CD4-positive, alpha-beta T cell treated with Interferon alpha-2 for 1 hour (primary cell): ENCODE measurements at places on chromosomes 16 and 17.

GRCh38 chr16:85935974-85936760 is 37.2 kb downstream of the IRF8 start:
- DNase-seq = peak; percentile 82

- DNase-seq = no peak
These were observed 14.1 kb downstream of the TMEM238L start for GRCh38 chr17:10789694-10790271.

DNA sequence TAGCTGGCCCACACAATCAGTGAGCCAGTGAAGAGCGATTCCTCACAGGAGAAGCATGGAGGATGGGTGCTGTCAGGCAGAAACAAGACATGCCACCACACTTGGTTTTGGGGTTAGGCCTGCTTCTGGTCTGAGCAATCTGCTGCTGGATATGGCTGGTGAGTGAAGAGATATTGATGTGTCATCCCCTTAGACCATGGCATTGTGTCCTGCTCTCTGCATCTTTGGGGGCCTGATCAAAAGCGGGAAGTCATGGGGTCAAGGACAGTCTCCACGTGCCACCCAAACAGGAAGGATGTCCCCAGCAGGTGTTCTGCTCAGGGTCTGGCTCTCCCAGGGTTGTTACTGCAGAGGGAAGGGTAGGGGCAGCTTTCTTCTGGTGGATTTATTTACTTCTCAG is 140.7 kb downstream of the PRKCB start:
- DNase-seq = no peak

- DNase-seq = no peak
These were observed 86.2 kb downstream of the CRISPLD2 start for GRCh38 chr16:84905965-84906460.

GRCh38 chr17:50686494-50687199 is 21.1 kb downstream of the ANKRD40 start:
- no peak for DNase-seq

DNA sequence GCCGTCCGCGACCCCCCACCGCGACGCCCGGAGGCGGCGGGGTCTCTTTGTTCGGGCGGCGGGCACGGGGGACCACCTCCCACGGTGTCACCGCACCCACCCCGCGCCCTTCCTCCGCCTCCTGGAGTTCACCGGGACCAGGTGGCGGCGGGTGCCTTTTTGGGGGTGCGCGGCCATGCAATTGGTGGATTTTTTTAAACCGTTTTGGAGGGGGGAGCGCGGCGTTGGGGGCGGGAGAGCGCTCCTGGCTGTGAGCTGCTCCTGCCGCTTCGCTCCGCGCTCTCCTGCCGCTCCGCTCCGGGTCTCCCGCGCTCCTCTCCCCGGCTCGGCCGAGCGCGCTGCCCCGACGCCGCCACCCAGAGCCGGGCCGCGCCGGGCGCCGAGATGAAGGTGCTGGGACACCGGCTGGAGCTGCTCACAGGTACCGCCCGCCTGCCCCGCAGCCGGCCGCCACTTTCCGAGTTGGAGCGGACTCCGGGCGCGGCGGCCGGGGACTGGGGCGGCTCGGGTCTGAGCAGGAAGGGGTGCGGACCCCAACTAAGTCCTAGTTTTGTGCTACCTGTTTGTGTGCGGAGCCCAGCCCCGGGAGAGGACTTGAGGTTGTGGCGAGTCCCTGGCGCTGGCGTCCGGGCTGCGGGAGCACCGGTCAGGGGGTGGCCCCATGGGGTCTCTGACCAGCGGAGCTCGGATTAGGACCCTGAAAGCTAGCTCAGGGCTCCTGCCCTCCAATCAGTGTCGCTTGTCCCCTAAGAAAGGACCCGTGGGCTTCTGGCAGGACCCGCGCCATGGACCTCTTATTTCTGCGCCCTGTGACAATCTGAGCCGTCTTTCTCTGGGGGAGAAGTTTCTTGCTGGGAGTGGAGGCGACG is 35.7 kb upstream of the NDRG4 start:
- no peak for DNase-seq

GRCh38 chr17:34850023-34850422 is 111.2 kb downstream of the CCT6B start:
- DNase-seq = no peak

GRCh38 chr16:81746566-81746965 is 32.5 kb upstream of the PLCG2 start:
- DNase-seq = no peak

DNA sequence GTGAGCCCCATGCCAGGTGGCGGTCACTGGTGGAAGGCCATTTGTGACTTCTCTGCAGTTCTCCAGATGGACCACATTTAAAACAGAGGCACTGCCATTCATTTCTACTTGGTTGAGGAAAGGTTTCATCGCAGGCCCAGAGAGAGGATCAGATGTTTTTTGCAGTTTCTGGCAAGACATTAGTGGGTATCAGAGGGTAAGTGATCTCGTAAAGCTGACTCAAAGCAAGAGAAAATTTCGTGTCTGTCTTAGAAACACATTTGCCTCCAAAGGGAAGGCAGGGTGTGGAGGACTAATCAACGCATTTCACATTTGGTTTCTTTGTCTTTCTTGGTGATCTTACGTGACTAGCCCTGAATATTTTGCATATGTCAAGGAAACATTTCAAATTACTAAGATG is 81.8 kb downstream of the PRKCB start:
- no peak for DNase-seq

DNA sequence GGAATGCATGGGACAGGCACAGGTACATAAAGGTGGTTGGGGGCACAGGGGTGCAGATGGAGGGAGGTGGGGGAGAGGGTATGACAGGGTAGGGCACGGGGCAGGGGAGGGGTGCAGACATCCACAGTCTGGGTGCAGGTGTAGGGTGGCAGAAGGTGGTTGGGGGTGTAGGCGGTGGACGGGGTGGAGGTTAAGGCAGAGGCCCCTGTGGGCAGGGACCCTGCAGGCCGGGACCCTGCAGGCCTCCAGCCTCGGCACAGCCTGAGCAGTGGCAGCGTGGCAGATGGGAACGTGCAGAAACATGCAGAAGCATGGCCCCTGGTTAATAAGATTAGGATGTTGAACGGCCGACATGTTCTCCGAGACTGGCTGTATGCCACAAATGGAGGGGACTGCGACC is 115.2 kb downstream of the RBFOX3 start:
- no peak for DNase-seq

DNA sequence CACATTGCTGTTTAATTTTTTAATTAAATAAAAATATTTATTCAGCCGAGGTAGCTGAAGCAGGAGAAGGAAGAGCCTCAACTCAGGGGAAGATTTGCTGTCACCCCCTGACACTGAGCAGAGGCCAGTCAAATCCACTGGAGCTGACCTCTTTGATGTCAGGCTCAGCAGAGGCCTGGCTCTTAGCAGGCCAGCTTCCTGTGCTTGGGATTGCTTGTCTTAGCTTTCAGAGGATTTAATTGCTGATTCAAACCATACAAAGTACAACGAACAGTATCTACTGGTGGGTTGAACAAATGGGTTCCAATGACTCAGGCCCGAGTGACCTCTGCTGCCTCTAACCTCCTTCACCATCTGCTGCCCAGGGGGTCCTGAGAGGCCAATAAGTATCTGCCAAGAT is 417.0 kb upstream of the HSBP1 start:
- DNase-seq = no peak

DNA sequence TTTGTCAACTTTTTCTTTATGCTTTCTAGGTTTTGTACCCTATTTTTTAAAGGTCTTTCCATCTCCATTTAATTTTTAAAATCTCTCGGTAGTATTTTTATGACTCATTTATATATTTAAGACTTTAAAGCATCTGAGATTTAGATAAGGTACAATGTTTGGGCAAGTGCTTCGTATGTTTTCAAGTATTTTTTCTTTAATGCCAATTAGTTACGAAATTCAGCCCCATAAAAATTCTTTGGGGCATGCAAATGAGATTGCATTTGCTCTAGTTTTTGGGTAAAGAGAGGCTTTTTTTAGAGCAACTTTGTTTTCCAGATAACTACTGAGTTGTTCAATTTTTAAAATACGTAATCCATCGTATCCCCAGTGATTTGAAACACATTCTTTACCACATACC is 65.3 kb upstream of the CRHR1 start:
- no peak for DNase-seq

- DNase-seq = no peak
These were observed 24.0 kb downstream of the SMARCE1 start for GRCh38 chr17:40623419-40624210.

GRCh38 chr17:57834146-57834741 is 15.6 kb downstream of the MRPS23 start:
- peak; percentile 9 for DNase-seq

- no peak for DNase-seq
These were observed 54.7 kb downstream of the CBFA2T3 start for GRCh38 chr16:88922114-88922825.

GRCh38 chr17:68432086-68432864 is 25.0 kb downstream of the WIPI1 start:
- DNase-seq = no peak

- no peak for DNase-seq
These were observed 14.7 kb upstream of the TVP23A start for GRCh38 chr16:10833271-10833670.

DNA sequence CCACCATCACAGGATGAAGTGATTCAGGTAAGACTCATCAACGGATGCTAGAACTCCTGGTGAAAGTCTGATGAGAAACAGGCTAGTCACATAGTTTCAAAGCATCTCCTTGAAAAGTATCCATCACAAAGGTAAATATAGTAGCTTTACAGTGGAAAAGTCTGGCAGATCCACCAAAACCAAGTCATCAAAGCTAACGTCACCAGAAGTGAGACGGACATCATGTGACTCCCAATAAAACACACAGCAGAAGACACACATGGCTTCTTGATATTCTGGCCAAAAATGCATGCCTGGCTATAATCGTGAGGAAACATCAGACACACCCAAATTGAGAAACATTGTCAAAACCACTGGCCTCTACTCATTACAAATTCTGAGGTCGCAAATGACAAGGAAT is 17.9 kb upstream of the TRPV3 start:
- DNase-seq = no peak

DNA sequence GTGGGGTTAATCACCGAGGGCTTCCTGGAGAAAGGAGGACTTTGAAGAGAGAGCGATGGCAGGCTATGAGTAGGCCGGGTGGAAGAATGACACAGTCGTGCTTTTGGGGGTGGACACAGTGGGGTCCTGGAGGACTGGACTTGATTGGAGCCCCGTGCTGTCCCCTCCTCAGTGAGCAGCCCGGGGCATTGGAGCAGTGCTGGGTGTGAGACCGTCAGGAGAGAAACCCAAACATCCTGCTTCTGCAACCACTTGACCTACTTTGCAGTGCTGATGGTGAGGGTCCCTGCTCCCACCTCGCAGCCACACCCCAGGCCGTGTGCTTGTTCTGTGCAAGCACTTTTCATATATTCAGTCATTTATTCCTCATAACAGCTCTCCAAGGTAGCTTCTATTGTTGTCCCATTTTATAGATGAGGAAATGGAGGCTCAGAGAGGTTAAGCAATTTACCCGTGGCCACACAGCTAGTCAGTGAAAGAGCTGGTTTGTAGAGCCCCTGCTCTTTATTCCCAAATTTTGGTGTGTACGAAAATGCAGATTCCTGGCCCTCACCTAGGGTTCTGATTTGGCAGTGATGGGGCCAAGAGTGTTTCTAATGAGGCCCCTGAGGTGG is 11.7 kb upstream of the ADGRG3 start:
- no peak for DNase-seq
